ENCODE measurements at places on chromosomes 3 and 15. TPM values are rescaled to one million over a fixed set of nuclear protein-coding genes. Genes with fewer than 3 reads are reported as not detected.

The ST8SIA2 gene
- not detected for total RNA-seq

The ROPN1B gene
- not detected for total RNA-seq

DNA sequence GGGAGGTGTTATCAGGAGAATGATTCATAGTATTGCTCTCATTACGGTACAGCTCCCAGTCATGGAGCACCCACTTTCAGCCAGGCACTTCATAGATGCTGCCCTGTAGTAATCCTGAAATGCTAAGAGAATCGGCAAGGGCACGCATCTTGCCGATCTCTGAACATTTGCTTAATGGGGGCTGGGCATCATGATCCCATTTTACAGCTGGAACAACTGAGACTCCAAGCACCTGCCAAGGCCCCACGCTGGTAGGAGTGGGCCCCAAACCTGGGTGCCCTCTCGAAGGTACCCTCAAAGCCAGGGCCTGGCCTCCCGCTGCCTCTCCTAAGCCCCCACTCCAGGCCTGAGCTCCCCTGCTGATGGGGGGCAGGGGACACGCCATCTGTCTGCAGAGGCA is 47.3 kb downstream of the RPN1 start:
- no peak for DNase-seq

The TLR9 gene
- total RNA-seq = 0.04 TPM

DNA sequence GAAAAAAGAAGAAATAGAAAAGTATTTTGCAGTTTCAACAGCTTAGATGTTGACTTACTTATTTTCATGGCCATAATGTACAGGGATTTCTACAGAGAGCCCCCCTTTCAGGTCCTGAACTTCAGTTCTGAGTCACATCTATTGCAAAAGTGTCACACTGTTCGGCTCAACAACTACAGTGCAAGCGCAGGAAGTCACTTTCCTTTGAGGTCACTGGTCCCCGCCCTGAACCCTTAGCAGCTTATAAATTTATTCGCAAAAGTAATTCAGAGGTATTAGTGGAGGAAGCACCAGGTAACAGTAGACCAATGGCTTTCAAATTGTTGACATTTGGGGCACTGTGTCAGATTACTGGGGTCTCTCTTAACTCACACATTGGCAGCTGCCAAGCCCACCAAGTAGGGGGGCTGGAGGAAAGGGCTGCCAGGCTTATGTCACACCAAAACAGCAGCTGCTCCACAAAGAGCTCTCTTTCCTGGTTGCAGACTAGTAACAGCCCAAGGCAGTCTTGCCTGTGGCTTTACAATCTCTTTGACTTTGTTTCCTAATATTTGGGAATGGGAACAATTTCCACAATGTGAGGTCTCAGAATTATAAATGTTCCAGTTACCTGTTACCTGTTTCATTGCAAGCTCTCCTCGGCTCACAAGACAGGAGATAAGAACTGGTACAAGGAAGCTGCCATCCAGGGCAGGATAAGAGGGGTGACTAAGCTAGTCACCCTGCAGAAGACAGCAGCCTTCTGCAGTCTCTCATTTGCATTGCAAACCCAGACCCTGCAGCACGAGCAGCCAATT is 130.2 kb upstream of the STRIT1 start:
- no peak for DNase-seq

- no peak for DNase-seq
These were observed 118.8 kb upstream of the ADPGK start for GRCh38 chr15:72902245-72902918.

The NOX5 gene
- total RNA-seq = under 0.01 TPM

The HDAC11 gene
- 9.3 TPM for total RNA-seq

- DNase-seq = no peak
These were observed 11.4 kb downstream of the AMOTL2 start for GRCh38 chr3:134362670-134363380.

DNA sequence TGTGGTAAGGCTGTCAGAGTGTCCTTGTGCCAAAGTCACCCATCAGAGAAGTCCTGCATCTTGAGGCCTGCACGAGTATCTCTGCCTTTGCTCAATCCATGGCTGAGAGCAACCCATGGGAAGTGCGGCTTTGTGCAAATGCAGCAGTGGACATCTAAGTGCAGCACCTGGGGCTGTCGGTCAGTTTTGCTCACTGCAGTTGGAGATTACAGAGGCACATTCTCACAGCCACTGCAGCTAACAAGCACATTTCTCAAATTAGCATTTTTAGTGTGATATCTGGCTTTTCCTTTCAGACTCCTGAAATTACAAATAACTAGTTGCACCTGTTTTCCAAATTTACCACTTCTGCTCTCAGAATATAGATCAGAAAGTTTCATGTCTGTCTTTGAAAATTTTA is 81.5 kb upstream of the DAZL start:
- DNase-seq = no peak

The DENND4A gene
- 26.7 TPM for total RNA-seq

The PRSS50 gene
- total RNA-seq = not detected

DNA sequence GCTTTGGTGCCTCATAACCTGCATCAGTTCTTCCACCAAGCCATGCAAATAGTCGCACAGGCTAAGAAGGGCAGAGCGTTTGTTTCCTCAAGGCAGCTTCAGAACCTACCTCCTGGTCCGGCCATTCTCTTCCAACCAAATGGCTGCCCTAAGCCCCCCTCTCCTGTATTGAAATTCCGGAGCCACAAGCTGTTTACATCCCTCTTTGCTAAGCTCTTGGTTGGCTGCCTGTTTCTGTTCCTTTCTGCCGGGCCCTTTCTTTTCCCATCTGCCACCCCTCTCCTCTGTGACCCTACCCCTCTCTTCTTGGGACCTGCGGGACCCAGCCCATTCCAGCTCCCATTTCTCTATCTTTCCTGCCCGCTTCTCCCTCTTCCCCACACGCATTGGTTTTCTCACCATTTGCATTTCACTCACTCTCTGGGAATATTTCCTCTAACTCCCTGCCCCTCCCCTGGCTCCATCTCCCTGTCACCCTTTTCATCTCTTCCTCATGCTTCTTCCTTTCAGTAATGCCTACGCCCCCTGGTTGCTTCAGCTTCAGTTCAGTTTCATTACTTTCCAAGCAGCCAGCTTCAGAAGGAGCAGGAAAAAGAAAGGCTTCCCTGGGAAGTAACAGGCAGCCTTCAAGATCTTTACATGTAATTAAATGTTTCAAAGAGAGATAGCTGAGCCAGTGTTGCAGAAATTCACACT is 113.5 kb downstream of the RAB11A start:
- DNase-seq = no peak

The TERB2 gene
- total RNA-seq = not detected

- DNase-seq = no peak
These were observed 9.5 kb downstream of the EDEM1 start for GRCh38 chr3:5197022-5197421.

- DNase-seq = no peak
These were observed 65.2 kb downstream of the TPRA1 start for GRCh38 chr3:127525373-127525772.

The MCCC1 gene
- 31.7 TPM for total RNA-seq

The CCR3 gene
- not detected for total RNA-seq

The ZBED2 gene
- total RNA-seq = not detected
